ENCODE measurements at places on chromosomes 7 and 10.

DNA sequence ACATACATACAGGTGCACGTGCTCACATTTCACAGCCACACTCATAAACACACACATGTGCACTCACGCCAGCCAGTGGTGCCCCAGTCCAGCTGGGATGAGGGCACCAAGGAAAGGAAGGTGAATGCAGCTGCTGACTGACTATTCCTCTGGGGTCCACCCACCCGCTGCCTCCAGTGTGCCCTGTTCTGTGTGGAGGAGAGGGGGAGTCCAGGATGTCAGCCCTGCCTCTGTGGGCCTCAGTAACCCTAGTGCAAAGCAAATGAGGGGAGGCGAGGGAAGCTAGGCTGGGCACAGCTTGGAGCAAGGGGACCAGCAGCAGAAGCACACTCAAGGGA, 57.6 kb downstream of the YKT6 start:
- DNase-seq, result no peak

DNA sequence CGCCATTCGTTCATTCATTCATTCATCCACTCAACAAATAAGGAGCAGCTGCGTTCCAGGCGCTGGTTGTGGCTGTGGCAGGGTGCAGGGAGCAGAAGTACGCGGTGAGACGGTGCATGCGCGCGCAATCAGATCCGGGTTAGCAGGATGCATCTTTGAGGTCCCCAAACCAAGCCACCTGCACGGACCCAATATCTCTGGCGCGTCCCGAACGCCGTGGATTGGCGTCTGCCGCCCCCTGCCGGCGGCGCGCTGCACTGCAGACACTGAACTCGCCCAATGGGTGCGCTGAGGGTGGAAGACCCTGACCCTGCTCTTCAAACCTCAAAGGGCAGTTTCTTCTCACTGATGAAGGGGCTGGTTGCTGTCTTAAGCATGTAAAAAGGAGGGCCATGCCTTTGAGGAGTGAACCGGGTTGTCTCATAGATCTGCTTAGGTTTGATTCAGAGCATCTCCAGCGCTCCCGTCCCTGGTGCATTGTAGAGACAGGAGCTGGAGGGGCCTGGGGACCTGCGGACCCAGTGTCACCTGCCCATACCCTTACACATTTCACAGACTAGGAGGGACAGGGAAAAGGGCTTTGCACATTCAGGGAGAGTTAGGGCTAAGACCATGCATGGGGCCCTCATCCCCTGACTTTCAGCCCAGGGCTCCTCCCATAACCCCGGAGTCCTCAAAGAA, 102.5 kb downstream of the RAMP3 start:
- peak; percentile 67 for DNase-seq

DNA sequence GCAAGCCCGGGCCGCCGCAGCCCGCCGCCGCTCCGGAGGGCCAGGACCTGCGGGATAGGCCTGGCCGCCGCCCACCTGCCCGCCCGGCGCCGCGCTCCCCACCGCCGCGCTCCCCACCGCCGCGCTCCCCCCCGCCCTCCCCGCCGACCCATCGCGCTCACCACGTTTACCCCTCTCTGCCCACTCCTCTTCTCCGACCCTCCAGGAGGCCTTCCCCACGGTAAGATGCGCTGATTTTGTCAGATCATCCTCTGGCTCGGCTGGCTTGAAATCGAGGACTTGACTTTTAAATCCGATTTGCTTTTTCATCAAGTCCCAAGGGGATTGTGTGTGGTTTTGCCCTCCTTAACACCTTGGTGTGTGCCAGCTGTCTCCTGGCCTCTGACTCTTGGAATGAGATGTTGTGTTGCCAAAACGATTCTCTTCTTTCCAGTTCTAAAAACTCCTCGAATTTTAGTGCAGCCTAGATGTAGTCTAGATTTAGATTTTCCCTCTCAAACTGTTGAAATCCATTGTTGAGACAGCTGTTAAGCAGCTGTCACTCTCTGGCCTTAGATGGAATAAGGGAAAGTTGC, 738 bp downstream of the POM121 start:
- DNase-seq, result no peak

DNA sequence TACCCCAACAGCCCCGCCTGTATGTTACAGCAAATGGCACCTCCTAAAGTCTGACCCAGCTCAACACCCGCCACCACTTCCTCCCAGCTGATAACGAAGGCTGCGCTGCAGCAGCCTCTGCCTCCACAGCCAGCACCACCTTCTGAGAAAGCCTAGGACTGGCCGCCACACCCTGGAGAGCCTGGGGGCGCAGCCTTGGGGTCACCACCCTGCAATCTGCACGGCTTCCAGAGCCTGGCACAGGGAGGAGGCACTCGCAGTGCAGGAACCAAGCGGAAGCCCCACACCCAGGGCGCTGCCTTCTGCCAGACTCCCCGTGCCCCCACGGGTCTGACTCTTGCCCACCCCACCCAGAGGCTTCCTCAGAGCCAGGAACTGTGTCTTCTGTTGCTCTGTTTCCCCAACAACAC, 112.5 kb downstream of the MAD1L1 start:
- DNase-seq, result peak; percentile 36

DNA sequence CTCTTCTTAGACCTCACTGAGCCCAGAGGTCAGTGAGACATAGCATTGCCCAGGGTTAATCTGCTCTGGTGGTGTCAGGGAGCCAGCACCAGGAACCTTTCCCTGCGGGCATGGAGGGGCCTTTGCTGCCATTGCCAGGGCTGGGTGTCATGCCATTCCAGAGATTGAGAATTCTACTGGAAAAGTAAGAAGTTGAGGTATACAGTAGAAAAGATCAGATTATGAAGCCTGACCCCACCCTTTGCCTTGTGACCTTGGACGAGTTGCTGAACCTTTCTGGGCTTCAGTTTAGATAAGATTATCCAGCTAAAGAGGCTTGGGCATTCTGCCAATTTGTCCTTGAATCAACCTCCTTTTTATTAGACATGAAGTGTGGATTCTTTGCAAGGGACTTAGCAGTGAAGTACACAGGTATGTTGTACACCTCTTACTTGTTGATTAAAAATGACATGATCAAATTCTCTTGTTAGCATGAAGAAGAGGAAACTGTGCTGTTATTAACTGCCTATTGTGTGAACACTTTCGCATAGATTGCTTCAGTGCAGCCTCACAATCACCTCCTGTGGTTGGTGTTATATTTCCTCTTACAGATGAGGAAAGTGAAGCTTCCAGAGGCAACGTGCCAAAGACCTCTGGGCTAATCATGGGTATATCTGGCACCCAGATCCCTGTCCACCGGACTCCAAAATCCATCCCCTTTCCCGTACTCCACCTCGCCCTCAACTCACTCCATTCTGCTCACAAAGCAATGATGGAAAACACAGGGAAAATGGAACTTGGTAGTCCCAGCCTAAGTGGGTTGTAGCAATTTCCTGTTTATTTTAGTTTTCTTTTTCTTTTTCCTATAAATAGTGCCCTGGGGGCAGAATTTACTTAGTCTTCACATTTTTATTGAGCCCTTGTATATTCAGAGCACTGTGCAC, 151.3 kb downstream of the CAMK1D start:
- DNase-seq, result no peak

GRCh38 chr7:96314402-96315124, 7.3 kb downstream of the SLC25A13 start:
- no peak for DNase-seq

GRCh38 chr7:105766421-105767073, 109.9 kb downstream of the ATXN7L1 start:
- no peak for DNase-seq

GRCh38 chr10:34861293-34862021, 46.4 kb upstream of the PARD3 start:
- no peak for DNase-seq

DNA sequence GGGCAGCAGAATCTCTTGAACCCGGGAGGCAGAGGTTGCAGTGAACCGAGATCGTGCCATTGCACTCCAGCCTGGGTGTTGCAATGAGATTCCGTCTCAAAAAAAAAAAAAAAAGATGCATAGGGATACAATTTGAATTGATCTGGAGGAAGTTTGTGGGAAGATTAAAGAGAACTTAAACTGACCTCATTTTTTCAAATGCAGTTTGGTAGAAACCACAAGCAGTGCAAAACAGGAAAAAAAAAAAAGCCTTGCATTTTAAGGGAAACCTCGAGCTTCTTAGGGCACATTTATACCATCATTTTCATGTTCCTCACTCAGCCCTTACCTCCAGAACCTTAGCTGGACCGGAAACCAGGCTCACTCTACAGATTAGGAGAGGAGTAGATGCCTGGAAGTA, 2.8 kb downstream of the KCTD7 start:
- DNase-seq, result no peak

DNA sequence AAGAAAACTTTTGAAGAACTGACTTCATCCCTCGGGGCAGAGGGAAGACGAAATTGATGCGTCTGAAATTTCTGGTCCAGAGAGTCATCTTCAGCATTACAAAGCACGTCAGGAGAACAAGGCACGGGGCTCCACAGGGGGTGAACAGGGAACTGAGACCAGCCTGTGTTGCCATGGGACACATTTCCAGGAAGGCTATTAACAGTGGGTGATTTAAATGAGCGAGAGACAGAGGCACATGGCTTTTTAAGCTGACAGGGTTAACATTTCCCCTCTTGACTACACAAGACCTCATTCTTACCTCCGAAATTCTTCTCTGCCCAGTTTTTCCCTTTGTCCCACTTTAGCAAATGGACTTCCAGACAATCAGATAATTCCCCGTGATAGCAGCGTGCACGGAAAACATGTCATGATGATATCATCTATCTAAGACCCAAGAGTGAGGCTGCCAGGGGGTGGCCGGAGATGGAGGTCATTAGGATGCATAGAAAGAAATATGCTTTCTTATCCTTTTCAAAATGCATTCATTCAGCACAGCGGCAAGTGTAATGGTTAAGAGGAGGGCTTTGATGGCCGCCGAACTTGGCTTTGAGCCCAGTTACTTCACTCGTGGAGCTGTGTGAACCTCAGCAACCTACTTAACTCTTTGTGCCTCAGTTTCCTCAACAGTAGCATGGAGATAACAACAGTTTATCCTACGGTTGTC, 248.0 kb downstream of the PRPF18 start:
- no peak for DNase-seq

GRCh38 chr10:1462521-1462920, 274.8 kb downstream of the ADARB2 start:
- DNase-seq, result no peak

- no peak for DNase-seq
Measured at GRCh38 chr10:125171402-125172306, 11.3 kb upstream of the CTBP2 start.

GRCh38 chr10:8233049-8233448, 178.6 kb downstream of the GATA3 start:
- DNase-seq, result no peak

GRCh38 chr7:17234030-17234397, 64.4 kb upstream of the AHR start:
- DNase-seq, result peak; percentile 54

DNA sequence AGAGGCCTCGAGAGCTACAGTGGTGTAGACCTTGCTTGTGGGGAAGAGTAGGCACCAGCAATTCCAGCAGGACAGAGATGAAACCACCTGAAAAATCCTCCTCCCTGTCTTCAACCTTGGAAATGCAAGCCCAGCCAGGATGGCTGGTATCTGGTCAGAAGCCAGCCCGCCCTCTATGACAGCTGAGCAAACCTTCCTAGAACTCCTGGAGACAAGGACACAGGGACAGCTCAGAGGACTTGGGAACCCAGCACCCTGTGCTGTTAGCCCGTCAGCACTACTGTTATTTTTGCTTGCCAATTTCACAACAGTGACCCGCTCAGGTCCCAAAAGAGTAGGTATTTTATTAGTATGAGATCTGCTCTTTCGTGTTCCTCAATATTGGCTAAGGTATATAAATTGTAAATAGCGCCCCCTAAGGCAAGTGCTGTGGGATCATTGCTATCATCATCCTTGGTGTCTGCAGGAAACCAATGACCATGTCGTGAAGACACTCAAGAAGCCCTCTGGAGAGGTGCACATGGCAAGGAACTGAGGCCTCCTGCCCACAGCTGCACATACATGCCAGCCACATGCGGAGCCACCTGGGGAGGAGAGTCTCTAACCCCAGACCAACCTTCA, 156.5 kb upstream of the CHST15 start:
- DNase-seq, result no peak

- no peak for DNase-seq
Measured at GRCh38 chr7:55063633-55064032, 44.8 kb downstream of the EGFR start.

- peak; percentile 84 for DNase-seq
Measured at GRCh38 chr7:90244909-90245851, at the start of gene CFAP69. Gene CFAP69, plus strand, starts transcription at chr7:90245174. Its CDS starts 251 bp downstream, at chr7:90245425.

DNA sequence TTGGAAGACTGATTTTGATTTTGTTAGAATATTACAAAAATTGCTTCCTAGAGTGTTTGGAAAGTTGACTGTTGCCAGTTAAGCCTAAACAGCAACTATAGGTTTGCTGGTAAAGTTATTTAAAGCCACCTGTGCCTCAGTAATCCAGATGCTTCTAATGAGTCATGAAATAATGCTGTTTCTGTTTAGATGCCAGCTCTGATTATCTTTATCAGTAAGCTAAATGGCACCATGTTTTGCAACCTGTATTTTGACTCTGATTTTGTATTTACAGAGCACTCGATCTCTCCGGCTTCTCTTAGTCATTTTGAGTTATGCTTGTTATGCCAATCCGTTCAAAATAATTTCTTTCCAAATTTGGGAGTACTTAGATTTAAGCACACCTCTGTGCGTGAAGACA, 366.1 kb downstream of the EXOC4 start:
- DNase-seq, result no peak

GRCh38 chr10:29736366-29737073, 101.7 kb upstream of the SVIL start:
- DNase-seq, result no peak

- DNase-seq, result no peak
Measured at GRCh38 chr7:15459018-15459615, 102.7 kb downstream of the AGMO start.

DNA sequence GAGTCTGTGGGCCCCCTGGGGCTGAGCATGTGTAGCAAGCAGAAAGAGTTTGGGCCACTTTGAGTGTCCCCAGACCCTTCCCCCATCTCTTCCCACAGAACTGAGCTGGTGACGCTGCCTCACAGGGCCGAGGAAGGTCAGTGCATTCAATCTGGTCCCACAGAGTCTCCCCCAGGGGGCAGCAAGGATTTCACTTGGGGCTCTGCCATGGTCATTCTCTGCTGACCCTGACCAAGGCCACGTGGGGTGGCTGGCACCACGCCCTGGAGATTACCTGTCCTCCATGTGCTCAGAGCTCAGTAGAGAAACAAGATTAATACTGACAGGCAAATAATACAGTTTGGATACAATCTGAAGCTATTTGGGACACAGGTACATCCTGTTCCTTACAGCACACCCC, 30.2 kb downstream of the ADRA2A start:
- DNase-seq, result no peak

DNA sequence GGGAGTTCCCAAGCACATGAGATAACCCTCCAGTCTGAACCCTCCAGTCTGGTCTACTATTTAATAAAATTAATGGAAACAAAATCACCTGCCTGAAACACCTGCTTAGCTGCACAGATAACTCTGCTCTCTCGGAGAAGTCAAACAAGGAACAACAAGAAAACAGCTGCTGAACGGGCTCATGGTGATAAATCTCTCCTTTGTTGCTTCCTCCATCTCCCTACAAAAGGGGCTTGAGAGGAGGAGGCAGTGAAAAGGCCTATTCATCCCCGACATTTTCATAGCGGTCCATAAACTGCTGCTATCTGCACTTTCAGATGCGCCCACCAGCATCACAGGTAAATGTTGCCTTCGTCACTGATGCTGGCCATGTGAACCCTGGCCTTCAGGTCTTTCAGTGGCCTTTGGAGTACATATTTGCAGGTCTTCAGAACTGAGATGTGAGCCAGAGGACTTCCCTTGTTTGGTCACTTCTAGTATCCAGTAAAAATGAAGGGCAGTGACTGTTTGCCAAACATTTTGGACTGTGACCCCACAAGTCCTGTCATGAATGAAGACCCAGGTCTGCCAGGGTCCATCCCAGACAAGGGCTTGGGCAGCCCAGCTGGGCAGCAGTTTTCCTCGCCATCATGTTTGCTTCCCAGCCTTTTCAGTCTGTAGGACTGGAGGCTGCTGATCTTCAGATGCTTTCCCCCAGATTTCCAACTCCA, 15.9 kb downstream of the FKBP6 start:
- no peak for DNase-seq

Data from CD8-positive, alpha-beta T cell (primary cell).